ENCODE measurements at places on chromosomes 4 and X.

- DNase-seq, result peak; percentile 86
Measured at GRCh38 chr4:60216752-60217151, 983.4 kb upstream of the ADGRL3 start.

- DNase-seq, result peak; percentile 10
Measured at GRCh38 chrX:73668779-73669178, 105.8 kb downstream of the CHIC1 start.

DNA sequence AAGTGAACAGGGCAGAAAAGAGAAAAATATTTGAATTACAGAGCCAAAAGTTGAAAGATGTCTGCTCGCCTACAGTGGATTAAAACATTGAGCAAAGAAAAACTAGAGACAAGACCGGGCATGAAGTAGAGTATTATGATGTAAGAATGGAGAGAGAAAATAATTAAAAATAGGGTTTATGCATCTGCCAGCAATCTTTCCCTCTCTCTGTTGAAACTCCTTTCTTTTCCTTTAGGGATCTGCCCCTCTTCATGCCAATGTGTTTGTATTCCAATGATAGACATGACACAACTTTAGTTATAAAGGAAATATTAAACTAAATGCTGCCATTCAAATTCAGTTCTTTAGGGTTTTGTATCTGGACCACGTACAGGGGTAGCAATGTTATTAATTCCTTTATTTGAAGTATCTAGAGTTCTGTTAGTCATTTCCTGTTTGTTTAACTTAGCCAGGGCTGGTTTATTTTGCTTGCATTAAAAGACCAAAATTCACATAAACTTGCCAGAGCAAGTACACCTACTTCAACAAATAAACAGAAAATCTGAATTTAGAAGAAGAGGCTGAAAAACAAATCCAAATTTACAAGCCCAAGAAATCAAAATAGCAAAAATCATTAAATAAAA, 202.6 kb downstream of the SPOCK3 start:
- DNase-seq, result peak; percentile 33

GRCh38 chrX:102768987-102769761, 48.6 kb downstream of the GPRASP3 start:
- DNase-seq, result peak; percentile 93

DNA sequence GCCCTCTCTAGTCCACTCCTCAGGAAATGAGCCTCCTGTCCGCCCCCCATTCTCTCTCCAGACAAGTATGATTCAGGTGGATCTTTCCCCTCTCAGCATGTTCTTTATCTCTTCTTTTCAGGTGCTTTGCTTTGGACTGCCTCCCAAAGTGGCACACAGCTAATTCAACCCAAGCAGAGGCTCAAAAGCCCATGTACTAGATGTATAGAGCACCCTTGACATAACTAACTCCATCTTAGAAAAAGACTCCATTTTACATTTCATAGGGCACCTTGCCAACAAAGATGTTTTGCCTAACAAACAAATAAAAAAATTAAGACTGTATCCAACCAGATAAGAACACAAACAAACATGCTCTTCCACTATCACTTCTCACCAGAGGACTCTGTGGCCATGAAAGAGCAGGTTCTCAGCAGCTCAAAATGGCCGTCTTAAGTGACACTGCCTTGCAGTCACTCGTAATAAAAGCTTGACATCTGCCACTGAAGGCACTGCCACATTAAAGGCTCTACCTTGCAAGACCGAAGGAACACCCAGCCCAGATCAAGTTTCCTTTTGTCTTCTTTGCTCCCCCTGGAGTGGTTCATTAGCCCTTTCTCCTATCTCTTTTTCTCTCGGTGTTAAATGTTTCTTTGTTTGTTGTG, 84.9 kb upstream of the TAB3 start:
- DNase-seq, result no peak

GRCh38 chr4:15004739-15005301, 2.5 kb downstream of the CPEB2 start:
- peak; percentile 71 for DNase-seq

DNA sequence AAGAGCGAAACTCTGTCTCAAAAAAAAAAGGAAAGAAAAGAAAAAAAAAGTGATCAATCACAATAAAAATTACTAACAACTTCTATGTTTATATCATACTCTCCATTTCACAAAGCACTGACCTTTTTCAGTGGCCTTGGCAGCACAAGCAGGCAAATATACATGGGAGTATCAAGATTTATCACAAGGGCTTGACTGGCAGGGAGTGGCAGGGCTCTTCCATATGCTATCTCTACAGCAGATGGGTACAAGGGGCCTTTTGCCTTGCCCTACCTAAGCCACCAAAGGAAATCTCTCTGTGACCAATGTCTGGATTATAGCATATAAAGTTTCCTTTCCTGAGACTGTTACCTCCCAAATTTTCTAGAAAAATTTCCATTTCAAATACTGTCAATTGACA, 24.4 kb downstream of the TSPAN5 start:
- no peak for DNase-seq

DNA sequence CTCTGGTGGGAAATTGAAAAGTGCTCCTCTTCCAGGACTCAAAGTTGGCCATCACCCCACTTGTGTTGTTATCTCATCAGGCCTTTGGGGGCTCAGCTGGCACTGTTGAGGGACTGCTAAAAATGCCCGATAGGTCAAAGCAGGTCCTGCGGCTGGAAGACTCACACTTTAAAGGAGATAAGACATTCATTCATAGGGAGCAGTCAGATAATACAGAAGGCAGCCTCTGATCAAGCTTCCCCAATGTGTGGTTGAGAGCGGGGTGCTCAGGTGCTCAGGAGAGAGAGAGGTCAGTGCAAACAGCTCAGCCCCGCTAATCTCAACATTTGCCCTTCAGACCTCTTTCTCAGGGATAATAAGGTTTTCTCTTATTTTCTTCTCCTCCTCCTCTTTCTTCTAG, 70.3 kb downstream of the TMEM154 start:
- DNase-seq, result no peak

- DNase-seq, result no peak
Measured at GRCh38 chr4:86279293-86279960, 80.4 kb downstream of the MAPK10 start.

DNA sequence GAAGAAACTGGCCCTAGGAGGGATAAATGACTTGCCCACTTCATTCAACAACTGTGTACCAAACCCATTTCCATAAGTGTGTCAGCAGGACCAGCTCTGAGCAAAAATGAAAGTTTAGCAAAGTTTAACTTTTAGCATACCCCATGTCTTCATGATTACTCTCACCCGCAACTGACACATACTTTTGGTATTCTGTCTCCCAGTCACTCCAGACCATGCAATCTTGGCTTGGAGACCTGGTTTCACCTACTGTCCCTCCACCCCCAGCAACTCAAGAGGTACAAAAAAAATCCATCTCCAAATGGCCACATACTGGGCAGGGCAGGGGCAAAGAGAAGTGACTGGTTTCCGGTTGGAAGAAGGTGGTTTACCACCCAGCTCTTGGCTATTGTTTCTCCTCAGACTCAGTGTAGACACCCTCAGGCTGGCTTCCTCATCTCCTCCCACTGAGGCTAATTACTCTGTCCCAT, 79.8 kb downstream of the RLIM start:
- DNase-seq, result peak; percentile 47

GRCh38 chr4:5237086-5237660, 185.9 kb downstream of the STK32B start:
- no peak for DNase-seq

DNA sequence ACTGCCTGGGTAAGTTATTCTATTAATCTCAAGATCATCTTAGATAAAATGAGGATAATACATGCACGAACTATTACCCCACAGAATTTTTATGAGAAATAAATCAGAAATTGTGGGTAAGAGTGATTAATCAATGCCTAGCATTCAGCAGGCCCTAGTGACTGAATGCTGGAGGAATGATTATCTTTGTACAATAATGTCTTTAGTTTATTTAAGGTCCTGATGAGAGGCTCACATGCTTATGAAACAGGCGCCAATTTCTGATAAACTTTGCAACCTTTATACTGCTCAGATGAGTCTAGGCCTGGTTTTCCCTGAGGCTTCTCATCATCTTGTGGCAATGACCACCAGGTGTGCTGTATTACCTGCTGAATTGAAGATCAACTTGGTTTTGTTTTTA, 27.8 kb upstream of the BMP2K start:
- no peak for DNase-seq

GRCh38 chr4:173025131-173025530, 143.5 kb upstream of the GALNT7 start:
- DNase-seq, result peak; percentile 89

DNA sequence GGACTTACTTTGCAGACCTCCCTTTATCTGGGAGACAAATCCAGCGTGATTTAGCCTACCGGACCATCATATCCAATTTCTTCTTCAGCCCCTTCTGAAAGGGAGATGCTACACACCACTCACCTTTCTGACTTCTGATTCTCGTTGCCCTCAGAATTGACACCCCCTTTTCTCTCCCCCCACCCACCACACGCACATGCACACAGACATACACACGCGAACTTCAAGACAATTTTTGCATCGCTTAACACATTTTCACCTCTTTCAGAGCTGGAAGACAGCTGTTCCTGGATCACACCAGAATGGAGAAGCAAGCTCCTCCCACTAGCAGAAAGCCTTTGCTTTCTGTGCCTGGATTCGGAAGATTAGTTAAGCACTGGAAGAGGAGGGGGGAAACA, 1.0 kb upstream of the SNCA start:
- no peak for DNase-seq

DNA sequence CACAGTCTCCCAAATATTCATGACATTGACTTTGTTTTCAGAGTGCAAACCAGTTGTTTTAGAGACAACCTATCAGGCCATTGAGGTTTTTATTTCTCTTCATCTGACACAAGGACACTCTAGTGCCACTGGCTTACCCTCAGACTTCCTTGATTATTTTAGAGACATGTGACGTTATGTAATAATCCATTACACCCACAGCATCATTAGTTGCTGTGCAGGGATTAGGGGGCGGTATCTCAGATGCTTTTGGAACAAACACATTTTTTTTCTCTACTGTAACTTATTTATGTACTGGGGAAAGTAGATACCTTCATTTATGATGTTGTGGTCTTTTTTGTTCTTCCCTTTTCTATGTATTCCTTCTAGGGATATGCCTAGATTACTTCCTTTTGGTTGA, 2293.1 kb downstream of the PCDH7 start:
- DNase-seq, result no peak

- DNase-seq, result no peak
Measured at GRCh38 chr4:26377328-26378311, 56.8 kb downstream of the RBPJ start.

DNA sequence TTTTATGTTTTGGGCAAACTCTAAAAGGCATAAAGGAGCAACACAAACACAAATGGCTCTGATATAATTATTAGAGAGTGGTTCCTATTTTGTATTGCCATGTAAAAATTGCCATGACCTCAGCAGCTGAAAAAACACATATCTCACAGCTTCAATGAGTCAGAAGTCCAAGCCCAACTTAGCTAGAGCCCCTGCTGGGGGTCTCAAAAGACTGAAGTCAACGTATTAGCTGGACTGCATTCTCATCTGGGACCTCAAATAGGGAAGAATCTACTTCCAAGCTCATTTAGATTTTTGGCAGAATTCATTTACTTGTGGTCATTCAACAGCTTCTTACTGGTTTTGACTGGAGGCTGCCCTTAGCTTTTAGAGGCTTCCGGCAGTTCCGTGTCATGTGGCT, 47.4 kb downstream of the FREM3 start:
- peak; percentile 36 for DNase-seq

DNA sequence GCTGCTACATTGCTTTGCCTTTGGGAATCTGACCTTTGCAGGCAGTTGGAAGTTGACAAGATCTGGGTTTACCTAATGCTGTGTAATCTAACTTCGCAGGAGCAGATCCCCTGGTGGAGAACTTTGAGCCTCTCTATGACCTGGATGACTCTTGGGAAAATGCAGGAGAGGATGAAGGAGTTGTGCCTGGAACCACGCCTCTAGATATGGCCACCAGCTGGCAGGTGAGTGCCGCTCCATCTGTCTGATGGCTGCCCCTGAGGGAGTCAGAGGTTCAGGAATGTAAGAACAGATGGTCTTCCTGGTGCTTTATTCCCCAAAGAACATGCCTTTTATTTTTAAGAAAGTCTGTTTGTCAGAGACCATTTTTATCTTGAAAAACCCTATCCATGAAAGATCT, 109.3 kb downstream of the NFKB1 start:
- DNase-seq, result no peak

DNA sequence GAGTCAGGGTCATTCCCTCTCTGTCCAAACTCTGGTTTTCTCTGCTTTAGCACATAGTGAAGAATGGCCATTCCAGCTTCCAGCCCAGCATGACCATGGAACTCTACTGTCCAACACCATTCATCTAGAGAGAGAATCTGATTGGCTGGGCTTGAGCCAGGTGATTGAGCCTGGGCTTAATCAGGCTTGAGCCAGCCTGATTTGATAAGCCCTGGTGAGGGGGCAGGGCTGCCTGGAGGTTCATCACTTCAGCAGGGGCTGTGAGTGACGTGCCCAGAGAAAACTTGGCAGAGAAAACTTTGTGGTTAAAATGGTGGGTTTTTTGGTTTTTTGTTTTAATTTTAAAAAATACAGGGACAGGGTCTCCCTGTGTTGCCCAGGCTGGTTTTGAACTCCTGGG, 62.5 kb downstream of the KIAA0232 start:
- DNase-seq, result no peak

GRCh38 chr4:163810755-163811154, 316.3 kb downstream of the TMA16 start:
- DNase-seq, result no peak

DNA sequence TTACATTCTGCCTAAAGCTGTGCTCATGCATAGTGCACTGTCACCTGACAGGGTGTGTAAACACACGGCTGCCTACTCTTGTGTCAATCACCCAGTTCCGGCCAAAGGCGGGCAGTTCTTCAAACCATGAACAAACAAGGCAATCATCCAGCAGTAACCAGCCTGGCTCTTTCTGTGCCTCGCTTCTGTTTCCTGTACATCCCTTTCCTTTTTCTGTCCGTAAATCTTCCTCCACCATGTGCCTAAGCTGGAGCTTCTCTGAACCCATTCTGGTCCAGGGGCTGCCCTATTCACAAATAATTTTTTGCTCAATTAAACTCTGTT, 60.8 kb upstream of the CBR4 start:
- DNase-seq, result peak; percentile 62

DNA sequence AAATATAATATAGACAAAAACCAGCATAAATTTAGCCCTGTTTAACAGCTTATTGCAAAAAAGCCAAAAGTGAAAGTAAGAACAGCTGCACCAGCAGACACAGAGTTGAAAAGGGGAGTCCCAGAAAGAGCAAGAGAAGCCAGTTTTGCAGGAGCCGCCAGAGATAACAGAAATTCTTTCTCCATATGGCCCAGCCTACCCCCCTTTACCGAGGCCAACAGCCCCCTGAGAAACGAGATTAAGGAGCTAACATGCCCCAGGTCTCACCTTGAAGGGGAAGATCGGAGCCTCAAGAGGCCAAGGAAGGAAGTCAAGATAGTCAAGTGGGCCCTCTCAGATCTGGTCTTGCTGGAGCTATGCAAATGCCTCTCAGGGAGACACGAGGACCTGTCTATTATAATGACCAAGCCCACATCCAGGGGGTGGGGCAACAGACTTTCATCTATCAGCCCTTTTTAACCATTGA, 4.8 kb downstream of the ACOX3 start:
- peak; percentile 14 for DNase-seq

DNA sequence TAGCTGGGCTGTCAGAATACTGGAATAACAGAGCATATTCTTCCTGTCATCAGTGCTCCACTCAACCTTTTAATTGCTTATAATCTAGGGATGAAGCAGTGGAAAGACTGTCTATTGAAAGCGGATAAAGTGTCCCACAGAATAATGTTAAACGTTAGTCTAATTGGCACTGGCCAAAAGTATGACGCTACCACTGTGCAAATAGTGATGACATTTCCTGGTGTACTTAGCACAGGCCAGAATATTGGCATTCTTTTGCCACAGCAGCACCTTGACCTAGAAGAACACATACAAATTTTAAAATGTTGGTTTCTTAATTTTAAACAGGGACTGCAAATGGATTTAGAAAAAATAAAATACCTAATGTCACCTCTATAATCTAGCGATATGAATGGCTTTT, 635.2 kb upstream of the SPANXN1 start:
- DNase-seq, result no peak

Measured in cardiac fibroblast (primary cell).